ENCODE measurements at places on chromosomes 7 and 10.

DNA sequence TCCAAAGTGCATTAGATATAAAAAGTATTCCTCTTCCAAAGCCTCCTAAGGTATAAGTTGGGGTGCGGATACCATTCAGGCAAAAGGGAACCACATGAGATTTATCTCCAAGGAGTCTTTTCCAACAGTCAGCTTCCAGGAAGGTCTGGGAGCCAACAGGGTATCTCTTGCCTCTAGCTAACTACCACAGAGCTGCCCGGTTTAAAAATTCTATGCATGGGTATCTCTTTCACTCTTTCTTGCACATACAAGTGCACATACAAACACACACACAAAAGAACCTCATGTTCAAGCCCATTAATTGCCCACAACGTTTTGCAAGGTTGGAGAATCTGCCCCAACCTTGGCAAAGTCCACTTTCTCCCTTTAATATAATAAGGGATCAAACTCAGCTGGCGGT lies 80.7 kb downstream of the CDK6 start:
- DNase-seq, result no peak
- H3K36me3 ChIP-seq, result no peaks in the 10 kb centered on the region
- H3K27me3 ChIP-seq, result no peaks in the 10 kb centered on the region
- peaks cover 3% of the 10 kb centered on the region for H3K4me1 ChIP-seq
- no peak overlapping the region for H3K27ac ChIP-seq

DNA sequence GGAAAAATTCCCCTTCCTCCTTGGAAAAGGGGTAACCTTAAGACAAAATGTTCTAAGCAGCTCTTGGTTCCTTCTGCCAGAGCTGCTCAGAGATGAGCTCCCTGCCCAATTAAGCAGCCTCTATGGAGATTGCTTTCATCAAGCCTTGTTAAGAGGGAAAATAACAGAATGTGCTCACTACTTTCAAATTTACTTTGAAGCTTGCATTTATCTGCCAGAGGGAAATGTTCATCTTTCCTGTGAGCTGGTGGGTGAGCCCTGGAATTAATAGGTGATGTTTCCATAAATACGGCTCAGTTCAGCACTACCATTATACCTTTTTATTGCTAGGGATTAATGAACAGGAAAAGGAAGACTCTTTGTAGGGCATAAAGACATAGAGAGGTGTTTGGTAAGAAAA lies 549.0 kb downstream of the REEP3 start:
- DNase-seq, result no peak
- no peak overlapping the region for H3K4me3 ChIP-seq
- H3K36me3 ChIP-seq, result no peaks in the 10 kb centered on the region
- H3K27me3 ChIP-seq, result no peaks in the 10 kb centered on the region
- H3K4me1 ChIP-seq, result peaks cover 6% of the 10 kb centered on the region

DNA sequence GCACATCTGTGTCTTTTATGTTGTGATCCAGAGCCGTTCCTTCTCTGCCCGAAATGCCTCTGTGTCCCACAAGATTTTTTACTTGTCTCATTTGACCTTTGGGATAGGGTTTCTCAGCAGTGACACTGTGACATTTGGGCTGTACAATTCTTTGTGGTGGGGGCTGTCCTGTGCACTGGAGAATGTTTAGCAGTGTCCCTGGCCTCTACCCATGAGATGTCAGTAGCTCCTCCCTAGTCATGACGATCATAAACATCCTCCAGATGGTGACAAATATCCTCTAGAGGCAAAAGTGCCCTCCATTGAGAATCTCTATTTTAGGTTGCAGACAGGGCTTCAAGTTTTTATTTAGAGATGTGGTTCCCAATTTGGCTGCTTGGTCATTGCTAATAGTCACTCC lies 91.3 kb downstream of the PPP1R17 start:
- H3K4me3 ChIP-seq, result no peak overlapping the region
- no peaks in the 10 kb centered on the region for H3K4me1 ChIP-seq
- H3K36me3 ChIP-seq, result no peaks in the 10 kb centered on the region

- peaks cover 92% of the 10 kb centered on the region for H3K27me3 ChIP-seq
- H3K36me3 ChIP-seq, result no peaks in the 10 kb centered on the region
- no peak overlapping the region for H3K27ac ChIP-seq
- no peak for DNase-seq
These were observed 2.8 kb downstream of the HOXA10 start for GRCh38 chr7:27171325-27171636.
